ENCODE measurements at places on chromosomes 13 and 19. TPM values are rescaled to one million over a fixed set of nuclear protein-coding genes. Genes with fewer than 3 reads are reported as not detected.

FGF9 gene
- 2.9 TPM for total RNA-seq

SSC5D gene
- total RNA-seq, result 1.0 TPM

- H3K27me3 ChIP-seq, result no peaks in the 10 kb centered on the region
- peaks cover 30% of the 10 kb centered on the region for H3K4me1 ChIP-seq
- H3K27ac ChIP-seq, result no peak overlapping the region
- no peak overlapping the region for H3K4me3 ChIP-seq
These were observed 49.3 kb upstream of the GPR183 start for GRCh38 chr13:99356262-99357091.

- no peaks in the 10 kb centered on the region for H3K27me3 ChIP-seq
- no peak for DNase-seq
- H3K27ac ChIP-seq, result no peak overlapping the region
These were observed 51.3 kb downstream of the WDR87 start for GRCh38 chr19:37855098-37855497.

GRCh38 chr13:69010789-69011188 is 1096.8 kb upstream of the ATXN8OS start:
- H3K27me3 ChIP-seq, result no peaks in the 10 kb centered on the region
- H3K27ac ChIP-seq, result no peak overlapping the region
- H3K36me3 ChIP-seq, result no peaks in the 10 kb centered on the region

DNA sequence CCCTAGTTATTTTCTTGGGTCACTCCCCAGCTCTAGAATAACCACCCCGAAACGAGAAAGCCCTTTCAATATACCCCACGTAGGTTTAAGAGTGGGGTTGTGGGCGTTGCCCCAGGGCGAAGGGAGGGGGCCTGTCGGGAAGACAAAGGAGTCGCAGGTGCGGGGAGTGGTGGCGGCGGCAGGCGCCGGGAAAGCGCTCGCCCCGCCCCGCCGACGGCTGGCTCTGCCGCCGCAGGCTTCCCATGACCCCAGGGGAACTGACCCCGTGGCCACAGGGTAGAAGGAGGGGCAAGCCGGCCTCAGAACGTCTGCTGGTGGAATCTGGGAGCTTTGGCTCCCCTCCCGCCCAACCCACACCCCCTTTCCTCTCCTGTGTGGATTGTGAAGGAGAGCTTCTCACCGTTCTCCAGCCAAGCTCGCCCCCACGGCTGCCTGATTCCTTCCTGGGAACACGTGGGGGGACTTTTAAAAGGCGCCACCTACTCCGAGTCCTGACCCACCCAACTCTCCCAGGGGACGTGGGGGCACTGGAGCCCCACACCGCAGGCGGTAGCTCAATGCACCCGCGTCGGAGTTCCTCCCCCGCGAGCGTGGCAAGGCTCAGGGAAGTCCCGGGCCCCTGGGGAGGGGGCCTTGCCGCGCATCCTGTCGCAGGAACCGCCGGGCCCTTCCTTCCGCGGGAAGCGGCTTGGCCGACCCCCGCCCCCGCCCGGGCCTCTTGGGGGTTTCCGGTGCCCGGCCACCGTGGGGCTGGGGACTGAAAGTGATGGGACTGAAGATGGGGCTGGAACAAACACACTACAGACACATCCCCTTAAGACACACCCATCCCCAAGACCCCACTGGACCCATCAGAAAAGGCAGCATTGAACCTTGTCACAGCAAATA is 5.5 kb downstream of the IER2 start:
- H3K27ac ChIP-seq, result no peak overlapping the region
- H3K36me3 ChIP-seq, result no peaks in the 10 kb centered on the region
- peak; percentile 43 for DNase-seq
- peak overlapping the region; percentile 6 for H3K4me3 ChIP-seq
- peaks cover 49% of the 10 kb centered on the region for H3K4me1 ChIP-seq

DNA sequence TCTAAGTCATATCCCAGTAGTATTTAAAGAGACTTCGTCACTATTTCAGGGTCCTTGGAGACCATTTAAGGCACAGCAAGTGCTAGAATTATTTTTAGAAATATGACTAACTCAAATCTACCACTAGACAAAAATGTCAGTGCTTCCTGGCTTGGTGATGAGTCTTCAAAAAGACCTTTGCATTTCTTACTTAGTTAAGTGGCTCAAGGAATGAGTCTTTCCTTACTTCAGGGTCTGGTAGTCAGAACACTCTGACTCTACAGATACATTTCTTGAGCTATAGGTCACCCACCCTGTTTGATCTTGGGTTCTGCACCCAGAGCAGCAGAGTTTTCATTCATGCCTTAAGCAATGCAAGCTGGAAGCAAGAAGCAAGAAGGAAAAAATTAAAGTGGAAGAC is 191.0 kb upstream of the HTR2A start:
- no peaks in the 10 kb centered on the region for H3K27me3 ChIP-seq
- H3K4me1 ChIP-seq, result no peaks in the 10 kb centered on the region
- no peaks in the 10 kb centered on the region for H3K36me3 ChIP-seq
- DNase-seq, result peak; percentile 39
- H3K27ac ChIP-seq, result no peak overlapping the region

DNA sequence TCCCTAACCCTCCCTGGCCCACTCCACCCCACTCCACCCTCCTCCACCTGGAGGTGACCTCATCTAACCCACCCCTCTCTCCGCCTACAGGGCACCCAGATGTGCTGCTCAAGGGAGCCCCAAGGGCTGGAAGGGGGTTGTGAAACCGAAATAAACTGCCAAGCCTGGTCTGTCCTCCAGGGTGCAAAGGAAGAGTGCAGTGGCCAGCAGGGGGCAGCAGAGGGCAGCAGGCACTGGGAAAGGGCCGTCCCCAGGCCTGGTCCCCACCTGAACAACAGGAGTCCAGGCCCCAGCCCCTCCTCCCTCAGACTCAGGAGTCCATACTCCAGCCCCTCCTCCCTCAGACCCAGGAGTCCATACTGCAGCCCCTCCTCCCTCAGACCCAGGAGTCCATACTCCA is 8.4 kb upstream of the BCAM start:
- H3K4me3 ChIP-seq, result no peak overlapping the region
- peak; percentile 91 for DNase-seq
- no peaks in the 10 kb centered on the region for H3K4me1 ChIP-seq

- H3K27ac ChIP-seq, result no peak overlapping the region
- no peaks in the 10 kb centered on the region for H3K4me1 ChIP-seq
- no peaks in the 10 kb centered on the region for H3K27me3 ChIP-seq
- no peaks in the 10 kb centered on the region for H3K36me3 ChIP-seq
- H3K4me3 ChIP-seq, result no peak overlapping the region
- DNase-seq, result no peak
These were observed 211.1 kb upstream of the NBEA start for GRCh38 chr13:34730961-34731360.

DNA sequence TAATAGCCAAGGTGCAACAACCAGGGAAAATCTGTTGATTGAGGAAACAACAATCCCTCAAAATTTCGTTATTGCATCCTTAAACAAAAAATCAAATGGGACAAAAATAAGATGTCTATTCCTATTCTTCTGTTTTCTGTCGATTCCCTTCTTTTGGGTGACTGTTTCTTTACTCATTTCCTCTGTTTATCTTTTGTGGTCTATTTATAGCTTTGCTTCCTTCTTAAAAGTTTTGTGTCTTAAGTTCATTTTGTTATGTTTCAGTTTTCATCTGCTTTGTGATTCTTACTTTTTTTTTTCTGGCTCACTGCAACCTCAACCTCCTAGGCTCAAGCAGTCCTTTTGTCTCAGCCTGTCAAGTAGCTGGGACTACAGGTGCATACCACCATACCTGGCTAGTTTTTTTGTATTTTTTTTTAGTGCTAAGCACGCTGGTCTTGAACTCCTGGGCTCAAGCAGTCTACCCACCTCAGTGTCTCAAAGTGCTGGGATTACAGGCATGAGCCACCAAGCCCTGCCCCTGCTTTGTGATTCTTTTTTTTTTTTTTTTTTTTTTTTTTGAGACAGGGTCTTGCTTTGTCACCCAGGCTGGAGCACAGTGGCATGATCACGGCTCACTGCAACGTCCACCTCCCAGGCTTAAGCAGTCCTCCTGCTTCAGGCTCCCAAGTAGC is 10.4 kb downstream of the ZNF146 start:
- H3K4me3 ChIP-seq, result no peak overlapping the region
- peaks cover 78% of the 10 kb centered on the region for H3K36me3 ChIP-seq
- no peaks in the 10 kb centered on the region for H3K4me1 ChIP-seq
- no peak for DNase-seq
- H3K27me3 ChIP-seq, result no peaks in the 10 kb centered on the region

DNA sequence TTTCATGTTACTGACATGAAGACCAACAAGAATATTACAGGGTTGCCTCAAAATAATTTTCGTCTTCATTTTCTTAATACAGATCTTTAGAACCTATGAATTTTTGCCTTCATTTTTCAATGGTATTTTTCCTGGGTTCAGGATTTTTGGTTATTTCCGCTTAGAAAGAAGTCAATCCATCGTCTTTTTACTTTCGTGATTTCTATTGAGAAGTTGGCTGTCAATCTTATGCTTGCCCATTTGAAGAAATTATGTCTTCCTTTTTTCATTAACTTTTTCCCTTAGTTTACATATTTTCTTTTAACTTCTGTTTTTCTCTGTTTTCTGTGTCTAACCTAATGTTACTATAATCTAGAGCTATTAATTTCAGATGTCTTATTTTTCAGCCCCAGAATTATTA is 868.9 kb upstream of the SLC10A2 start:
- H3K4me1 ChIP-seq, result no peaks in the 10 kb centered on the region
- H3K36me3 ChIP-seq, result no peaks in the 10 kb centered on the region
- no peak for DNase-seq
- H3K27ac ChIP-seq, result no peak overlapping the region
- no peak overlapping the region for H3K4me3 ChIP-seq

DNA sequence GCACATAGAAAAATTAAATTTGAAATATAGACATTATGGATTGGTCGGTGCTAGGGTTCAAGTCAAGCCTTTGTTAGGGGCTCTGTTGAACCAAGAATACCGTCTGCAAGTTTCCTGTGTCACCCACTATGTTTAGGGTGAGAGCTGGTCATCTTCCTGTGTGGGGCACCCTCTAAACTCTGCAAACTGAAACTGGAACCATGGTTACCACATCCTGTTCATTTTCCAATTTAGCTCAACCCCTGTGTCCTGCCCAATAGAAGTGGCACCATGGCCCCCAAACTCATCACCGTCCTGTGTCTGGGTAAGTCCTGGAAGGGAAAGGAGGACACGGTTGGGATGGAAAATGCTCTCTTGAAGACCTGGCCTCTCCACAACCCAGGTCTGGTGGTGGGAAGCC is 29.9 kb downstream of the LAIR2 start:
- H3K27me3 ChIP-seq, result no peaks in the 10 kb centered on the region
- DNase-seq, result no peak
- H3K4me3 ChIP-seq, result no peak overlapping the region
- no peaks in the 10 kb centered on the region for H3K36me3 ChIP-seq

Measured in Karpas-422 (cell line).